ENCODE measurements at places on chromosomes 6 and 20.

- no peak for DNase-seq
Measured at GRCh38 chr6:45445749-45446549, 68.2 kb upstream of the SUPT3H start.

DNA sequence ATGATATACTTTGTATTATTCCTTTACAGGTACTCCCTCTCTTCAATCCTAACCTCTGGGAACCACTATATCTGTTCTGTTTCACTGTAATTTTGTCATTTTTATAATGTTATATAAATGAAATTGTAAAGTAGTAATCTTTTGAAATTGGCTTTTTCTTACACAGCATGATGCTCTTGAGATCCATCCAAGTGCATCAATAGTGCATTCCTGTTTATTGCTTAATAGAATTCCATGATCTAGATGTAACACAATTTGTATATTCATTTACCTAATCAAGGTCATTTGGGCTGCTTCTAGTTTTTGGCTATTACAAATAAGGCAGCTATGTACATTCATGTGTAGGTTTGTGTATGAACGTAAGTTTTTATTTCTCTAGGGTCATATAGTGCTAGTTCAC, 174.6 kb downstream of the KHDC1L start:
- DNase-seq: no peak

DNA sequence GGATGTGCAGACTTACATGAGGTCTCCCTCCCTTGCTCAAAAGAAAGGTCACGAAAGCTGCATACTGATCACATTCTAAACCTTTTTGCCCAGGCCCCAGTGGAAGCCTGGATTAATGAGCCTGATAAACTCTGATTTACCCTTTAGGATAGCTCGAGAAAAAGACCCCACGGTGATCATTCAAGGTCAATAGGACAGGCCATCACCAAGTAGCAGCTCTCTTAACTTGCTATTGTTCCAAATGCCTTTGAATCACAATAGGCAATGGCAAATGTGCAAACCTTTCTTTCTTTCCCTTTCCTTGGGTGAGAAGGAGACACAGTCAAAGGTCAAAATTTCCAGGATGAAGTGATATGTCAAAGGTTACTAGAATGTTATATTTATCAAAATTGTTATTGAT, 327.3 kb downstream of the HDGFL1 start:
- DNase-seq: no peak

DNA sequence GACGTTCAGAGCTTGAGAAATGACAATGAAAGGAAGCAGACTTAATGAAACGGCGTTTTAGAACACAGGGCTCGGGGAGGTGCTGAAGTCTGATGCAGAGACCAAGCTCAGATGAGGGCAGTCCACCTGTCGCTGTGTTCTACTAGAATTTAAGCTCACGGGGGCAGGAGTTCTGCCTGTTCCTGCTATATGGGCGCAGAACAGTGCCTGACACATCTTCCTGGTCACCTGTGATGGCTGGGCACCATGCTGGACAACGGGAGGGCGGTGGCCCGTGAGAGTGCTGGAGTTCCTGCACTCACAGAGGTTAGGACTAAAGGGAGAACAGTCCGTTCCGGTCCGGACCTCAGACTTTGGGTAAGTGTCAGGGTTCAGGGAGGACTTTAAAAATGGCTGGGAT, 130.6 kb downstream of the ERMARD start:
- no peak for DNase-seq

GRCh38 chr6:90118069-90118468, 178.6 kb downstream of the BACH2 start:
- no peak for DNase-seq

- no peak for DNase-seq
Measured at GRCh38 chr6:47481806-47482205, 4.2 kb downstream of the CD2AP start.

GRCh38 chr6:130517444-130517931, 151.7 kb downstream of the TMEM200A start:
- no peak for DNase-seq

- no peak for DNase-seq
Measured at GRCh38 chr6:31246051-31246521, 25.8 kb downstream of the HLA-C start.

- no peak for DNase-seq
Measured at GRCh38 chr6:90078513-90079289, 184.4 kb downstream of the GJA10 start.
